ENCODE measurements at places on chromosomes 5 and 9.

DNA sequence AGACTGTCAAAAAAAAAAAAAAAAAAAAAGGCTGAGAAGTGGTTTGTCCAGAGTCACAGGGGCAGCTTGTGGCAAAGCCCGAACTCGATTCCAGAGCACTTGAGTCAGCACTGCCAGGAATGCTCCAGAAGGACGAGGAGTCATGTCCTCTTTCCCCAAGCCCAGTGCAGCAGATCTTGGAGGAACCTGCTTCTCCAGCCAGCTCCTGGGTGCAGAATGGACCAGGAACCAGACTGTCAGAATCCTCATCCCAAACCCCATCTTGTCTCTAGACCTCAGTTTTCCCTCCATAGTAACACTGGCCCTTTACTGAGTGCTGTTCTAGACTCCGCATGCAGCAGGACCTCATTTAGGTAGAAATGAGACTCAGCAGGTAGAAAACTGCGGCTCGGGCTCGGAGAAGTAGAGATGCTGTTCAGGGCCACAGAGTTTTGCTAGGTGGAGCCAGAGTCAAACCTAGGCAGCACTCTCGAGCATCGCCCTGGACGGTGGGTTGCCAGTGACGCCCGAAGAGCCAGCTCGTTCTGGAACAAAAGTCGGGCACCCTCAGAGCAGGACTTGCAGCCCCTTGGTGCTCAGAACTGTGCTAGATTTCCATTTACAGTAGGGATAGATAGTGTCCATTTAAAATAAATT lies 15.4 kb downstream of the CD74 start:
- DNase-seq = no peak

DNA sequence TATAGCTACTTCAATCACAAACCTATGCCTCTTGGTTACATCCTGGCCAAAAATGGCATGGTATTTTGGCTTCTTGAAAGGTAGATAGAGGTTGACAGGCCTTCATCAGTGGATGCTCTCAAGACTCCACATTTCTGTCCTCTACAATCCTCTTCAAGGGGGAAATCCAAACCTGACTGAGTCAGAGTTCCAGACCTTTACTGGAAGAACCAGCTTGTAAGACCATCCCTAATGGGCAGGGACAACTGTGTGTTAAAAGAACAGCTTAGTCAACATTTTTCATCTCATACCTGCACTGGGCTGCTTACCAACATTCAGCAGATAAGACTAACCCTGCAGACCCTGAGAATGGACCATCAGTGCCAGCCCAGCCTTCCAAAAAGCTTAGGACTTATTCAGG lies 155.7 kb downstream of the CDK5RAP2 start:
- no peak for DNase-seq

- no peak for DNase-seq
These were observed 45.4 kb downstream of the FGF1 start for GRCh38 chr5:142640316-142641005.

GRCh38 chr5:151677776-151678545 lies 8.8 kb downstream of the SPARC start:
- no peak for DNase-seq

DNA sequence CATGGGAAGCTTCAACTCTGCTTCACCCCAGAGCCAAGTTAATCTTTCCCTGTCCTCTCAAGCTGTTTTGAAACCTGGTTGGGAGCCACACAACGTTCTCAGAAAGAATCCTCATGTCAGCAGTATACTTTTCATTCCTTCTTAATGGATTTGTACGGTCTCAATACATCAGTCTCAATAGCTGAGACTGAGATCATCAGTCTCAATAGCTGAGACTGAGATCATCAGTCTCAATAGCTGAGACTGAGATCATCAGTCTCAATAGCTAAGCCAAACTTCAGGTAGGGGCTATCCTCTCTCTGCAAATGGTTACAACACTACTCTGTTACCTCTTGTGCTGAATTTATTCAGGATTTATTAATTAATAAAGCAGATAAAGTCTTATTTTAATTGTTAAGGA lies 1317.4 kb upstream of the CDH9 start:
- DNase-seq = no peak
